ENCODE measurements at places on chromosomes 13 and 19. TPM values are rescaled to one million over a fixed set of nuclear protein-coding genes. Genes with fewer than 3 reads are reported as not detected.

TSPAN16 gene
- total RNA-seq: not detected

TMEM255B gene
- 36.1 TPM for total RNA-seq

SEMA6B gene
- total RNA-seq: 245 TPM

ADAMTSL5 gene
- not detected for total RNA-seq

ZBTB45 gene
- 9.6 TPM for total RNA-seq

SIX5 gene
- total RNA-seq: 5.6 TPM

GNG8 gene
- not detected for total RNA-seq

SIGLEC14 gene
- total RNA-seq: 0.29 TPM

CEACAM19 gene
- 4.6 TPM for total RNA-seq

MEX3D gene
- 152 TPM for total RNA-seq

ZBTB32 gene
- not detected for total RNA-seq

LILRB2 gene
- total RNA-seq: not detected
